ENCODE measurements at places on chromosomes 12 and 14. TPM values are rescaled to one million over a fixed set of nuclear protein-coding genes. Genes with fewer than 3 reads are reported as not detected.

- no peaks in the 10 kb centered on the region for H3K4me1 ChIP-seq
- H3K27ac ChIP-seq: no peak overlapping the region
- no peak for DNase-seq
- H3K4me3 ChIP-seq: no peak overlapping the region
- no peaks in the 10 kb centered on the region for H3K36me3 ChIP-seq
- no peaks in the 10 kb centered on the region for H3K27me3 ChIP-seq
These were observed 39.7 kb upstream of the BDKRB2 start for GRCh38 chr14:96164861-96165490.

DNA sequence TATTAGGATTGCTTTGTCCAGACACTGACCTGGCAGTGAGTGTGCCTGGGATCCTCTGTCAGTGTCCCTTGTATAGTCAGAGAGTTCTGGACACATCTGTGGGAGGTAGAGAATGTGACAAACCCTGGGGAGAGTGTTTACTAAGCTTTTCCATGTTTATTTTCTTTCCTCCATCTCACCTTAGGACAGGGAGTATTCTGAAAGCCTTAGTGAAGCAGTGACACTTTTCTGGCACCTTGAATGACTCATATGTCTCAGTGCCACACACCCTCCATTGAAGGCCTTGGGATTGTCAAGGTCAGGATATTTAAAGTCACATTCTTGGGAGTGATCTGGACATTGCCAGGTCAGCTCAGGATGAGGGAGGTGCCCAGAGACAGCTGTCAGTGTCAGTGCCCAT lies 34.9 kb upstream of the CTDSP2 start:
- no peaks in the 10 kb centered on the region for H3K27me3 ChIP-seq
- H3K4me1 ChIP-seq: peaks cover 3% of the 10 kb centered on the region
- no peaks in the 10 kb centered on the region for H3K36me3 ChIP-seq
- DNase-seq: no peak

DNA sequence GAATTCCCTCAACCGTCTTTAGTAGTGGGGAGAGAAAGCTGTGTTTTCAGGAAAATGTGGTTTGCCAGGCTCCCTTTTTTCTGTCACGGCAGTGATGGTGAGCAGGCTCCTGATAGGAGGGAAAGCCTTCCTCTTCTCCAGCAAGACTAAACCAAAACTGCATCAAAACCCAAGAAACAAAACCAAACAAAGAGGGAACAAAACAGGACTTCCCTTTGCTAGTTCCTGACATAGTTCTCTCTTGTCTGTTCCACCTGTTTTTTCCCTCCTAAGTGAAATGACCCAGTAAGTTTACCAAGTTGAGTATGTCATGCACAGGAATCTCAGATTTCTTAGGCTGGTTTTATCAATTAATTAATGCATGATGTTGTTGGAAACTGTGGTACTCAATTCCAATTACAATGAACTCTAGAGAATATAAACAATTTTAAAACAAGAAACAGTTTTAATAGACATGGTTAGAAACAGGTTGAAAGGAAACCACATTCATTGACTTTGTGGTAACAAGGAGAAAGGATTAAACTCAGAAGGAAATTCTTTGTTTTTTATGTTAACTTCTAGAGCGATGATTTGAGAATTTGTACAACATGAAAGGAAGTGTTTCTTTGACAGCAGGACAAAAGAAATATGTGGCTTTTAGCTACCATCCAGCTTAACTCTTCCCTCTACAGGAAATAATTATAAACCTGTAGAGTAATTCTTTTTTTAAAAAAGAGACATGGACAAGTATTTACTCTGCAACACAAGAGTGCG lies 23.0 kb upstream of the CSRP2 start:
- H3K27me3 ChIP-seq: no peaks in the 10 kb centered on the region
- DNase-seq: no peak
- H3K4me3 ChIP-seq: no peak overlapping the region
- H3K4me1 ChIP-seq: no peaks in the 10 kb centered on the region
- H3K27ac ChIP-seq: no peak overlapping the region

RNASE3 gene
- not detected for total RNA-seq

HOTAIR gene
- not detected for total RNA-seq

NCKAP5L gene
- total RNA-seq: 33.4 TPM

Measured in ascending aorta (tissue), 2 donors.